ENCODE measurements at places on chromosomes 1 and 21. TPM values are rescaled to one million over a fixed set of nuclear protein-coding genes. Genes with fewer than 3 reads are reported as not detected.
A peak's percentile ranks its signal among the peaks of the same experiment; 100 is the strongest.

- H3K36me3 ChIP-seq = peaks cover 7% of the 10 kb centered on the region
- peaks cover 22% of the 10 kb centered on the region for H3K4me1 ChIP-seq
- no peak overlapping the region for H3K4me3 ChIP-seq
- no peak for DNase-seq
- H3K27ac ChIP-seq = peak overlapping the region; percentile 69
Observed at GRCh38 chr1:25106976-25107642, 125.2 kb downstream of the SYF2 start.

The SYPL2 gene
- total RNA-seq = 31.6 TPM

GRCh38 chr1:17194615-17195528 is 10.1 kb upstream of the PADI1 start:
- no peak for DNase-seq
- no peaks in the 10 kb centered on the region for H3K27me3 ChIP-seq
- peaks cover 4% of the 10 kb centered on the region for H3K36me3 ChIP-seq
- H3K4me3 ChIP-seq = no peak overlapping the region

- DNase-seq = no peak
- no peaks in the 10 kb centered on the region for H3K27me3 ChIP-seq
- peak overlapping the region; percentile 22 for H3K27ac ChIP-seq
- peaks cover 59% of the 10 kb centered on the region for H3K4me1 ChIP-seq
- peak overlapping the region; percentile 3 for H3K4me3 ChIP-seq
- peaks cover 5% of the 10 kb centered on the region for H3K36me3 ChIP-seq
Observed at GRCh38 chr21:35399002-35399530, 350.0 kb upstream of the RUNX1 start.

GRCh38 chr1:248804771-248805681 is 20.7 kb downstream of the SH3BP5L start:
- H3K4me1 ChIP-seq = no peaks in the 10 kb centered on the region
- H3K27ac ChIP-seq = no peak overlapping the region
- DNase-seq = no peak
- peaks cover 1% of the 10 kb centered on the region for H3K27me3 ChIP-seq
- H3K4me3 ChIP-seq = no peak overlapping the region

- H3K4me1 ChIP-seq = peaks cover 33% of the 10 kb centered on the region
- peaks cover 26% of the 10 kb centered on the region for H3K36me3 ChIP-seq
- peak overlapping the region; percentile 48 for H3K27ac ChIP-seq
- H3K27me3 ChIP-seq = 0 out of 2 replicates have a peak, but pooled peaks cover 2% of the 10 kb centered on the region
- no peak overlapping the region for H3K4me3 ChIP-seq
Observed at GRCh38 chr1:243495442-243496186, 239.8 kb downstream of the SDCCAG8 start.

GRCh38 chr1:85865213-85865612 is 157.0 kb upstream of the ZNHIT6 start:
- H3K4me1 ChIP-seq = peaks cover 14% of the 10 kb centered on the region
- DNase-seq = peak; percentile 25
- peaks cover 2% of the 10 kb centered on the region for H3K27me3 ChIP-seq
- H3K4me3 ChIP-seq = no peak overlapping the region
- no peak overlapping the region for H3K27ac ChIP-seq
- H3K36me3 ChIP-seq = no peaks in the 10 kb centered on the region

- no peaks in the 10 kb centered on the region for H3K36me3 ChIP-seq
- no peak for DNase-seq
- H3K27ac ChIP-seq = no peak overlapping the region
- peaks cover 51% of the 10 kb centered on the region for H3K27me3 ChIP-seq
Observed at GRCh38 chr1:159943278-159943640, 2.2 kb downstream of the IGSF9 start.

- peaks cover 7% of the 10 kb centered on the region for H3K27me3 ChIP-seq
- no peaks in the 10 kb centered on the region for H3K36me3 ChIP-seq
- H3K4me3 ChIP-seq = no peak overlapping the region
- no peaks in the 10 kb centered on the region for H3K4me1 ChIP-seq
- no peak overlapping the region for H3K27ac ChIP-seq
Observed at GRCh38 chr1:224777180-224777579, 152.3 kb upstream of the DNAH14 start.

The PPFIA4 gene
- total RNA-seq = 1.3 TPM

DNA sequence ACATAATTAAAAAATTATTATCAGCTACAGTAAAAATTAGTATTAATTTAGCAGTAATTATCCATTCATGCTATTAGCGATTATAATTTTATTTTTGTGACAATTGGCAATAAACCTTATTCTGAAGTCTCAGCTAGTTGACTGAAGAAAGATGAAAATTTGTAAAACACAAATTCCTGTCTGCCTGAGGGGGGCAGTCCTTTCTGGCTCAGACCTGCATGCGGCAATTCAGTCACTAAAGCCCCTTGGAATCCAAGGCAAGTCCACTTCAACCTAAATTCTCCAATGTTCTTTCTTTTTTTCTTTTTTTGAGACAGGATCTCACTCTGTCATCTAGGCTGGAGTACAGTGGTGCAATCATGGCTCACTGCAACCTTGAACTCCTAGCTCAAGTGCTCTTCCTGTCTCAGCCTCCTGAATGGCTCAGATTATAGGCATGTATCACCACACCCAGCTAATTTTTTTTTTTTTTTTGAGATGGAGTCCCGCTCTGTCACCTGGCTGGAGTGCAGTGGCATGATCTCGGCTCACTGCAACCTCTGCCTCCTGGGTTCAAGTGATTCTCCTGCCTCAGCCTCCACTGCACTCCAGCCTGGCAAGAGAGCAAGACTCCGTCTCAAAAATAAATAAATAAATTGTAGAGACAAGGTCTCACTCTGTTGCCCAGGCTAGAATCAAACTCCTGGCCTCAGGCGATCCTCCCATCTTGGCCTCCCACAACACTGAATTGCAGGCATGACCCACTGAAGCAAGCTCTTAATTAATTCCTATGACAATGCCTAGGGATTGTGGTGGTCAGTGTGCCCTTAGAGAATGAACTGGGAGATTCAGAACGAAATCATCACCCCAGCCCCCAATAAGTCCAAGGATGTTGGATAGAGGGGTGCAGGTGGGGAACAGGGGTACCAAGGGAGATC is 24.2 kb upstream of the ITPKB start:
- peak overlapping the region; percentile 78 for H3K27ac ChIP-seq
- H3K4me3 ChIP-seq = no peak overlapping the region
- H3K27me3 ChIP-seq = peaks cover 5% of the 10 kb centered on the region

Measured in HFFc6 (cell line).